Smooth muscle cell of the pulmonary artery (primary cell): ENCODE measurements at places on chromosomes 3 and 15. TPM values are rescaled to one million over a fixed set of nuclear protein-coding genes. Genes with fewer than 3 reads are reported as not detected.

Gene WDR93
- 0.07 TPM in 1 of 2 replicates, not detected in the other for total RNA-seq

Gene SYNPR
- total RNA-seq = not detected in 2 replicates

Gene HYAL3
- total RNA-seq = 10.6 and 10.8 TPM in 2 replicates

Gene ADAMTS17
- 4.8 and 6.6 TPM in 2 replicates for total RNA-seq

Gene THAP10
- total RNA-seq = 1.7 TPM in 2 replicates

Gene DNAH1
- total RNA-seq = 4.2 and 5.5 TPM in 2 replicates

Gene UROC1
- total RNA-seq = not detected in 2 replicates

Gene MKRN3
- 0.43 and 1.5 TPM in 2 replicates for total RNA-seq

Gene CMTM7
- total RNA-seq = 8.7 and 17.8 TPM in 2 replicates

Gene RAD51
- total RNA-seq = 1.4 and 1.8 TPM in 2 replicates

Gene GOLGA8M
- 1.8 and 2.0 TPM in 2 replicates for total RNA-seq

Gene SCN5A
- total RNA-seq = 0.23 and 0.72 TPM in 2 replicates

Gene SNTN
- not detected in 2 replicates for total RNA-seq

Gene CCDC33
- 0.07 TPM in 1 of 2 replicates, not detected in the other for total RNA-seq

Gene C3orf20
- under 0.01 and 0.07 TPM in 2 replicates for total RNA-seq

Gene TAGLN3
- 0.26 and 3.5 TPM in 2 replicates for total RNA-seq

Gene PARP15
- total RNA-seq = 0.03 and 0.13 TPM in 2 replicates

Gene GALNT15
- total RNA-seq = 9.1 and 12.1 TPM in 2 replicates

Gene TERC
- total RNA-seq = 23.9 and 66.4 TPM in 2 replicates

Gene GOLGA8S
- 0.07 and 0.10 TPM in 2 replicates for total RNA-seq

Gene OSTN
- total RNA-seq = 4.5 and 11.1 TPM in 2 replicates

Gene GRAMD2A
- 0.33 and 0.46 TPM in 2 replicates for total RNA-seq

Gene LRRN1
- total RNA-seq = 0.30 and 0.33 TPM in 2 replicates

Gene CP
- total RNA-seq = 16.1 and 42.1 TPM in 2 replicates

Gene CILP
- total RNA-seq = 0.07 TPM in 2 replicates

Gene CPNE9
- total RNA-seq = not detected in 2 replicates

Gene SLC24A5
- not detected in 2 replicates for total RNA-seq

Gene DUOXA1
- 0.07 TPM in 1 of 2 replicates, not detected in the other for total RNA-seq

Gene GOLGA6L9
- total RNA-seq = 1.5 and 2.2 TPM in 2 replicates

Gene EPHA3
- total RNA-seq = 0.99 and 6.7 TPM in 2 replicates

Gene ITIH3
- total RNA-seq = 0.10 and 2.5 TPM in 2 replicates

Gene DIPK2A
- 100 and 101 TPM in 2 replicates for total RNA-seq

Gene LIPC
- 0.63 and 3.8 TPM in 2 replicates for total RNA-seq
